ENCODE measurements at places on chromosomes 7 and 10.

- DNase-seq: peak; percentile 21
Observed at GRCh38 chr10:115141254-115141653, 48.1 kb downstream of the ATRNL1 start.

DNA sequence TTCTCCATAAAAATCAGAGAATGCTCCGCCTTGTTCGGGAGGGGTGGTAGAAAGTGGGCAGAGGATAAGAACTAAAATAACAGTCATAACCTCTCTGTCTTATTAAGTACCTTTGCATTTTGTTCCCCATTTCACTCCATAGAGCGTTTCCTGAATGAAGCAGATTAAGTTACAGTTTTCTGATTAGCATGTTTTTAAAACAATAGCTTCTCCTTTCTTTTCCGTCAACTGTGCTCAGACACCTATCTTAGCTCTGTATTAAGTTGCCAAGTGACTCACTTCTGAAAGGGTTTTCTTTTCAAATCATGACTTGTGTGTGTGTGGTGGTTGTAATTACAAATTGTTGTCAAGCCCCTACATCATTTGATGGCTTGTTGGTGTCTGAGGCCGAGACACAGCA, 1.4 kb downstream of the HABP2 start:
- no peak for DNase-seq

- no peak for DNase-seq
Observed at GRCh38 chr7:45055016-45055415, 33.8 kb downstream of the NACAD start.

DNA sequence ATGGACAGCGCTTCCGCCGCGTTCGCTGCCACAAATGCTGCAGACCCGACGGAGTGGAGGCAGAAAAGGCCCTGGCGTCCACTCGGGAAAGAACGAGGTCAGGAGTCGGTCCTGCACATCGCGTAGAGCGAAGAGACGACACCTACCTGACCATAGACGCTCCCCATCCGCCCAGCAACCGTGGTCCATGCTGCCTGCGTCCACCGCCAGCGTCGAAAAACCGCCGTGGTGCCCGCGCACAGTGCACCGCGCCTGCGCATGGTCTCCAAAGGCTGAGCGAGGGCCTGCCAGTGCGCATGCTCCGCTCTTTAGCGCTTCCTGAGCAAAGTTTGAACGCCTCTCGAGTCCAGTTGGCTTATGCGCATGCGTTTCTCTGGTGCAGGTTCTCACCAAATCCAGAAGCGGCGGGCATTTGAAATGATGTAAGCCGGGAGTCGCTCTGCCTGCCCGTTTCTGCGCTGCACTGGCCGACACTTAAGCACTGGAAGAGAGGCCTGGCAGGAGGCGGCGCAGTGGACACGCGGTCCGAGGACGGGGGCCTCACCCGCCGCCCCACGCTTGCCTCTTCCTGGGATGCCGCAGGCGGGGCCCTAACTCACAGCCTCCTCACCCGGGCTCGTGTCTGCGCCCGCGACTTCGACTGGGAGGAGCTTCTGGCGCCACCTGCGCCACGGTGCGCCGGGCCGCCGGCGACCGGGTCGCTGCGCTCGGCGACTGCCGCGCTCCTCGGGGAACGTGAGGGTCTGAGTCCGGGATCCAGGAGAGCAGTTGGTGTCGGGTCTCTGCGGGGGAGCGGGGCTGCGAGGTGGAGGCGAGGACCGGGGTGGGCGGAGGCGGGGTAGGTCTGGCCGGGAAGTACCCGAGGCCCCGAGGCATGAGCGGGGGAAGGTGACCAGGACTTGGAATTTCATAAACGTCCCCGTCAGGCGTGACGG, at the start of gene FAM24B:
TSS of gene FAM24B (minus strand) at position 243 of the 935 bp plus-strand sequence. CDS start 29,066 bp downstream, outside the sequence.
- no peak for DNase-seq

- DNase-seq: no peak
Observed at GRCh38 chr7:75738604-75738974, at the start of gene HIP1. Gene HIP1 (minus strand): TSS chr7:75738941. CDS start chr7:75738920, 21 bp downstream.

DNA sequence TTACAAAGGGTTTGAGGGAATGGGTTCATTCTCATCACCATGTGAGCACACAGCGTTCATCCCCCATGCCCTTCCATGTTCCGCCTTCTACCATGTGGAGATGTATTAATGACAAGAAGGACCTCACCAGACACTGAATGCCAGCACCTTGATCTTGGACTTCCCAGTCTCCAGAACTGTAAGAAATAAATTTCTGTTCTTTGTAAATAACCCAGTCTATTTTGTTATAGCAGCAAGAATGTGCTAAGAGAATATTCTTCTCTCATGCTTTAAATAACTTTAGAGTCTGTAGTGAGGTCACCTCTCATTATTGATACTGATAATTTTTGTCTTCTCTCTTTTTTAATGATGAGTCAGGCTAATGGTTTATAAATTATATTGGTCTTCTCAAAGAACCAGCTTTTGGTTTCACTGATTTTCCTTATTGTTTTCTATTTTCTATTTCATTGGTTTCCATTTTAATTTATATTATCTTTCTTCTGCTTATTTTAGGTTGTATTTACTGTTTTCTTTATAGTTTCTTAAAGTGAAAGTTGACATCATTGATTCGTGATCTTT, 3.1 kb upstream of the PDIA4 start:
- DNase-seq: no peak

- DNase-seq: no peak
Observed at GRCh38 chr10:118276204-118276603, 65.9 kb downstream of the FAM204A start.

DNA sequence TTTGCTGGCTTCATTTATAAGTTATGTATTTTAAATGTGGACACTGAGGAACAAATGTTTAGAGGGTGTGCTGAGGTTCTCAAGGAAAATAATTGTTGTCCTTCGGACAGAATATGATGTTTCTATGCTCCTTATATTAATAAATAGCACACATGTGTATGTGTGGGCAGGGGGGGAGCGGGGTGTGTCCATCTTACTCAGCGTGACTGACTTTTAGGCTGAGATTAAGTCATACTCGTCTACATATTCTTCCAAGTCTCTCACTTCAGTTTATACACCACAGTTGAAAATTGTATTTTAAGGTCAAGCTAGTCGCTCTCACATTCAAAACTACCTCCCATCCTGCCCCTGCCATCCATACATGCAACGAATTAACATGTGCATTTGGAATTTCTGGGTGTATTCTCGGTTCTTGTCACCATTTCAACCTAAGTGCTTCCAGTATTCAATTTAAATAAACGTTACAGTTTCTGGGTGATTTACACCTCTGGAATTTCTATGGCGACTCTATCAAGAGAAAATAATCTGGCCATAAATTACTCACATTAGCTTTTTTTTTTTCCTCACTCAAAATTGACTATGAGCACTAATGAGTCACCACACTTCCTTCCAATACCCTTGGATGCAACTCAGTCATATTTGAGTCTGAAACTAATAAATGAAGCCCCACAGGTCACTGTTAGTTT, 3.3 kb downstream of the PCDH15 start:
- DNase-seq: peak; percentile 66

DNA sequence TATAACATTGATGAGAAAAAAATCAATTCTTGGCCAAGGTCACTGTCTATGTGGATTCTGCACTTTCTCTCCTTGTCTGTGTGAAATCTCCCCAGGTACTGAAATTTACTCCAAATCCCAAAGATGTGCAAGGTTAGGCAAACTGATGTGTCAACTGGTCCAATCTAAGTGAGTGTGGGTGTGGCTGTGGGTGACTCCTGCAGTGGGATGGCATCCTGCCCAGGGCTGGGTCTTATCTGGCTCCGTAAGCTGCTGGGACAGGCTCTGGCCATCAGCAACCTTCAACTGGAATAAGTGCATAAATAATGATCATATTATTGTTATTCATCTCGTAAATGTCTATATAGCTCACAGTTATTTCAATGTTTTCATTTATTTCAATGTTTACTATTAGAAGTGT, 79.3 kb downstream of the JCAD start:
- no peak for DNase-seq

DNA sequence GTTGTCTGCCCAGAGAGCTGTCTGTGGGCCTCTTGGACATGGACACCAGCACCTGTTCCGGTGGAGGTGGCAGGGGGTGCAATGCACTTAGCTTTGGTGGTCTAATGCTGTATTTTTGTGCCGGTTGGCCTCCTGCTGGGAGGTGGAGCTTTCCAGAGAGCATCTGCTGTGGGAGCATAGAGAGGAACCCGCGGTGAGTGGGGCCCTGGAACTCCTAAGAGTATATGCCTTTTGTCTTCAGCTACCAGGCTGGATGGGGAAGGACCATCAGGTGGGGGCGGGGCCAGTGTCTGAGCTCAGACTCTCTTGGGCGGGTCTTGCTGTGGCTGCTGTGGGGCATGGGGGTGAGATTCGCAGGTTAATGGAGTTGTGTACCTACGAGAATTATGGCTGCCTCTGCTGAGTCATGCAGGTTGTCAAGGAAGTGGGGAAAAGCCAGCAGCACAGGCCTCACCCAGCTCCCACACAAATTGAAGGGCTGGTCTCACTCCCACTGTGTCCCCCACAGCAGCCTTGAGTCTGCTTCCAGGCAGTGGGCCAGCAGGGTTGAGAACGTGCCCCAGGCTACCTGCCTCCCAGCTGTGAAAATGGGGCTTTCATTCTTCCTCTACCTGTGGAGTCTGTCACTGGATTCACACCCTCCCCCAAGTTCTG, 29.0 kb downstream of the JAKMIP3 start:
- DNase-seq: no peak

- peak; percentile 2 for DNase-seq
Observed at GRCh38 chr7:37162106-37162505, 286.6 kb downstream of the ELMO1 start.

GRCh38 chr10:7937315-7937945, 117.1 kb upstream of the GATA3 start:
- DNase-seq: no peak

DNA sequence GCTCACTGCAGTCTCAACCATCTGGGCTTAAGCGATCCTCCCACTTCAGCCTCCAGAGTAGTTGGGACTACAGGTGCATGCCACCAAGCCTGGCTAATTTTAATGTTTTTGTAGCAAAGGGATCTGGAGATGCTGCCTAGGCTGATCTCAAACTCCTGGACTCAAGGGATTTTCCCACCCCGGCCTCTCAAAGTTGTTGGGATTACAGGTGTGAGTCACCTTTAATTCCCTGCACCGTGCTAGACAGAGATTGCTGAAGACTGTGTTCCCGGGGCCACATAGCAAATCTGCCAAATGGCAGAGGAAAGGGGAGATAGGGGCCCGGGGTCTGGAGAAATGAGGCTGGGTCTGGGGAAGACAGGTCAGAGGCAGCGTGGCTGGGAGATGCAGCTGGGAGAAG, 20.6 kb upstream of the PSMG3 start:
- DNase-seq: no peak

GRCh38 chr7:51366930-51367613, 50.5 kb upstream of the COBL start:
- peak; percentile 32 for DNase-seq

- DNase-seq: no peak
Observed at GRCh38 chr10:115422624-115423023, 329.5 kb downstream of the ATRNL1 start.

DNA sequence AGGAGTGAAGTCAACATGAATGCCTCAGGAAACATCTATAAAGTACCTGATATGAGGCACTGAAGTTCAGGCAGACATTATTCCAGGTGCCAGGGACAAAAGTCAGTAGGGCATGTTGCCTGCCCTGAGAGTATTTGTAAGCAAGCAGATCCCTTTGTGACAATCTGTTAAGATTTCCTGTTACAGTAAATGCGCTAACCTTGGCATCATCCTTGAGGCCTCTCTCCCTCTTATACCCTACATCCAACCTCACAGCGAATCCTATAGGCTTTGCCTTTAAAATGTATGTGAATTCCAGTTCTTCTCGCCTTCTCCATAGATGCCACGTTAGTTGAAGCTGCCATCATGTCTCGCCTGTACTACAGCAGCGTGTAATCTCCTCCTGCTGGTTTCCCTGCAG, 165.3 kb downstream of the DNAH11 start:
- DNase-seq: no peak

GRCh38 chr7:12909483-12909882, 222.1 kb downstream of the ARL4A start:
- no peak for DNase-seq

GRCh38 chr7:22140578-22140977, 194.9 kb upstream of the CDCA7L start:
- no peak for DNase-seq

DNA sequence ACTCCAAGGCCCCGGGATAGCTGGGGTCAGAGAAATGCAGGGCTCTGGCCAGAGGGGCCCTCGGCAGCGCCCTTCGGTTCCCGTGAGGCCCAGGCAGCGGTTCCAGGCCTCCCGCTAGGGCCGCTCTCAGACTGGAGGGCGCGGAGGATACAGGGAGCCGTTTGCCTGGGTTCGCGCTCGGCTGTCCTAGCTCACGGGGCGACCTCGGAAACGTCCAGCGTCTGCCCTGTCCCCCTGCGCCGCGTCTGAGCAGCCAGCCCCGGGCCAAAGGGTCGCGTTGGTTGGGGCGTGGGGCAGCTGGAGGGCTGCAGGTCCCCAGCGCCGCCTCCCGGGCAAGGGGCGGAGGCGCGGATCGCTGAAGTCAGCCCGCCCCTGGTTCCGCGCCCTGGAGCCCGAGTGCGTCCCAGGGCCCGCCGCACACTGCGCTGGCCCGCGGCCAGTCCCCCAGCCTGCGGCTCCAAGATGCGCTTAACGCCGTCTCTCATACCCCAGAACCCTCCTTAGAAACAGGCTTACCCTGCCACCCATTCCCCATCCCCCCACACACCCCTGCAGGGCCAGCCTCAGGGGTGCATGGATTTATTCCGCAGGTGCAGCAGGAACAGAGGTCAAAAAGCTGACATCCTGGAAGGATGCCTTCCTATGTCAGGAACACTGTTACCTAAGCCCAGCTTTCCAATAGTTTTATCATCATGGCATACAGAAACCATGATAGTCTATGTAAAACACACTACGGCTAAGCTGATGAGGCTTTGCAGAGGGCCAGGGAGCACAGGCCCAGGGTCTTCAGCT, 22.1 kb upstream of the OPN4 start:
- DNase-seq: no peak
